Hematopoietic multipotent progenitor cell treated with erythropoietin and hydrocortisone succinate and interleukin-3 and kit ligand, for 15 days (in vitro differentiated cells): ENCODE measurements at places on chromosomes 11 and 22.

GRCh38 chr11:122732342-122733315, 77.1 kb downstream of the UBASH3B start:
- DNase-seq: no peak

- no peak for DNase-seq
Measured at GRCh38 chr11:128720522-128720985, 26.7 kb downstream of the FLI1 start.

GRCh38 chr11:57787920-57788702, 26.5 kb downstream of the CTNND1 start:
- DNase-seq: no peak

DNA sequence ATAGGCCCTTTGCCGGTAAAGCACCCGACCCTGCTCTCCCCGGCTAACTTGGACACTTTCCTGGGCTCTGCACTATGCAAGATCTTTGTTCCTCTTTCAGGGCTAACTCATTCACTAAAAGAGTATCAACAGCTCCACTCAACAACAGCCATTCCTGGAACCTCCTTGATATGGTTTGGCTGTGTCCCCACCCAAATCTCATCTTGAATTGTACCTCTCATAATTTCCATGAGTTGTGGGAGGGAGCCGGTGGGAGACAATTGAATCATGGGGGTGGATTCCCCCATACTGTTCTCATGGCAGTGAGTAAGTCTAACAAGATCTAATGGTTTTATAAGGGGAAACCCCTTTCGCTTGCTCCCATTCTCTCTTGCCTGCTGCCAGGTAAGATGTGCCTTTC, 330.0 kb downstream of the TENM4 start:
- no peak for DNase-seq

DNA sequence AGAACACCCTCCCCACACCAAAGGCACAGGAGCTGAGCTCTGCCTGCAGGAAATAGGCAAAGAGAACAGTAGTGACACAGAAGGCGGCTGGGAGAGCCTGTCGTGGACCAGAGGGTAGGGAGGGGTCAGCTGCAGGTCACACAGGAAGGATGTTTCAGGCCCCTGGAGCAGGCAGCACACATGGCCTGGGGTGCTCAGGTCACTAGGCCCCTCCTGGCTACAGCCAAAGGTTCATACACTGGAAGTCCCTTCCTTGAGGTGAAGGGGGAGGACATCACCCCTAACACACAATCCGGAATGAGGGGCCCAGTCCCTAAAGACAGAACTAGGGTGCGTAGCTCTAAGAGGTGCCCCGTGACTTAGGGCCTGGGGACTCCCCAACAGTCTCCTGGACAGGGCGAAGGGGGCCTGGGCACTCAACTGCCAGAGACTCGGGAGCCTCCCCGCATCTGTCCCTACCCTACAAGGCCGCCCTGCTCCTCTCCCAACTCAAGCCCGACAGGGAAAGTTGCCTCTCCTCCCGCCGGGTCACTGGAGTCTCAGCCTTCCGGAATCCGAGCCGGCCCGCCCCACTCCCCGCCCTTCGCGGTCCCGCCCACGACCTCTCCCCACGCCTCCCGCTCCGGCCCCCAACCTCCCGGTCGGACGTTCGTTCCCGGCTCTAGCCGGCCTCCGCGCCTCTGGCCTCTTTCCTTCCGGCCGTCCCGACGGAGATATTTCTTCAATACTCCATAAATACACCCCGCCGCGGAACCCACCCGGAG, at the start of gene CYB5R2:
Gene CYB5R2 (minus strand): TSS at position 541 of the 764 bp plus-strand sequence. CDS start 675 bp downstream, outside the sequence.
- DNase-seq: no peak

DNA sequence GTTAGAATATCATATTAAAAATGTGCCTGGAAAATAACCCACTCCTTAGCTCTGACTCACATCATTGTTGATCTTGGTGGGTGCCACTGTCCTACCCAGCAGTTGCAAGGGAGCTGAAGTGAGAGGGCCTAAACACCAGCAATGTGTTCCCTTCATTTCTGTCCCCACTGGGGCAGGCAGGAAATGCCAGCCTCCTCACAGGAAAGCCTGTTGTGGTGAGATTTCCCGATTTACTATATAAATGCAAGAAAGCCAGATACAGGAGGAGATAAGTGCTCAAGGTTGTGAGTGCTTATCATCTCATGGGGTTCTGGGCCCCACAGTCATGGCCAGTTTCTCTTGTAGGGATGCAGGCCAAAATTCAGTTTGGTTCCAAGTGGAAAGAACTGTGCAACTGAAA, 15.8 kb upstream of the FLI1 start:
- no peak for DNase-seq

- DNase-seq: no peak
Measured at GRCh38 chr22:40417041-40417440, 46.6 kb downstream of the SGSM3 start.

DNA sequence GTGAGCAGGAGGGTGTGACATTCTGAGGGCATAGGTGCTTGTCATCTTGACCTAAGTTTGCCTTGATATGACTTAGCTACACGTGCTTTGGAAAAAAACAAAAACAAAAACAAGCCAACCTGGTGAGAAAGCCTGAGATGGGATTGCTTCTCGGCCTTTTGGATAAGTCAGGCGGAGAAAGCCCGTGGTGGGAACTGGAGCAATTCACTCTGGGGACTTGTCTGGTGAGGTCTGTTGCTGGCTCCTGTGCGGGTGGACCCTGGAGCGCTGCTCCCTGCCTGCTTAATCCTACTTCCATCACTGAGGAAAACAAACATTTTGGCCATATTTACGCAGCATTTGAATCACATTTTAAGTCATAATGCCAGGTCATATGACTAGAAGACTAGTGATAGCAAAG, 100.3 kb downstream of the SNX19 start:
- DNase-seq: no peak

GRCh38 chr11:64868904-64869570, 9.4 kb downstream of the EHD1 start:
- DNase-seq: no peak

DNA sequence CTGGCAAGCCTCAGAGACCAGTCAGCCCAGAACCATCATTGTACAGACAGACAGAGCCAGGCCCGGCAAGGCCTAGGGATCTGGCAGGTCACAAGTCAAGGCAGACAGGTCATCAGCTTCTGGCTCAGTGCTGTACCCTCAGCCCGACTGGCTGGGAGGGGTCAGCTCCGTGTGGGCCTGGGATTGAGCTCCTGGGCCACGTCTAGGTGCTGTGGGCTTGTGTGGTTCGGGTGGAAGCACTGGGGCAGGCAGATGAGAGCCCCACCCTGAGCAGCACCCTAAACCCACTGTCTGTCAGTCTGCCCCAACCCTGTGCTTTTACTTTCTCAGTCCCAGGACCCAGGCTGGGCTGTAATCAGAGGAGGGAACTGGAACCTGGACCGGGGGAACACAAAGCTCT, 26.9 kb upstream of the P2RY2 start:
- no peak for DNase-seq

DNA sequence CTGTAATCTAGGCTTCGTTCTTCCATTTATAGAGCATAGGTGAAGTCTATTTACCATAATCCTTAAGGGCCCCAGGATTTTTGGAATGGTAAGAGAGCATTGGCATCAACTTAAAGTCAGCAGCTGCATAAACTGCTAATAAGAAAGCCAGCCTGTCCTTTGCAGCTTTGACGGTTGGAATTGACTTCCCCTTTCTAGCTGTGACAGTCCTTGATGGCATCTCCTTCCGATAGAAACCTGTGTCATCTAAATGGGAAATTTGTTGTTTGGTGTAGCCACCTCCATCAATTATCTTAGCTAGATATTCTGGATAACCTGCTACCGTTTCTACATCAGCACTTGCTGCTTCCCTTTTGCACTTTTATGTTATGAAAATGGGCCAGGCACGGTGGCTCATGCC, 58.0 kb upstream of the GLYATL1B start:
- no peak for DNase-seq

DNA sequence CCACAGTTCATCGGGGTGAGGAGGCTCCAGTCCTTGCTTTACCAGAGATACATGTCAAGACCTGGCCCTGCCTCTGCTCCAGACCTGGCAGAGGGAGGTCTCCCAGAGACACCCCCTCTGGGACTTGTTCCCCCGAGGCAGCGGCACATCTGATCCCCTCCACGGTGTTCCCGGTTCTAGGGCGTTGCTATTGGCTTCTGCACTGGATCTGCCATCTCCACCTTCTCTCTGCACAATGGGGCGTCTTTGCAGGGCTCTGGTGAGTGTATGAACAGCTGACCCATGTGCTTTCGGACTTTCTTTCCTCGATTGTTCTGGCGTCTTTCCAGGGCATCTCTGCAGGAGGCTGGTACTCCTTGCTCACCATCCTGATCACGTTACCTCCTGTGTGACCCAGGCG, 930.4 kb downstream of the TBC1D22A start:
- DNase-seq: no peak

DNA sequence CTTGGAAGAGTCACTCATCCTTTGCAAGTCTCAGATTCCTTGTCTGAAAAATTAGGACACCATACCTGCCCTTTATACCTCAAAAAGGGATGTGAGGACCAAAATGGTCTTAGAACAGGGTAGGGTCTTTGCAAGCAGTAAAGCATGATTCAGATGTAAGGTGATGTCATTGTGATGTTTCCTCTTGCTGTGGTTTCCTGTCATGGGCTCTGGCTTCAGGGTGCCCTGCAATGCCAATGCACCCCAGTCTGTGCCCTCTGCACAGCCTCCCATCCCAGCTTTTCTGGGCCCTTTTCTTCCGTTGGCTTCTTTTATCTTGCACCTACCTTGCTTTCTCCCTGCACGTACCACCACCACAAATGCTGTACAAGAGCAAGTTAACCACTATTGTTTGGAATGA, 87.8 kb upstream of the NNMT start:
- no peak for DNase-seq

GRCh38 chr11:2175659-2176058, 4.0 kb upstream of the TH start:
- DNase-seq: no peak

DNA sequence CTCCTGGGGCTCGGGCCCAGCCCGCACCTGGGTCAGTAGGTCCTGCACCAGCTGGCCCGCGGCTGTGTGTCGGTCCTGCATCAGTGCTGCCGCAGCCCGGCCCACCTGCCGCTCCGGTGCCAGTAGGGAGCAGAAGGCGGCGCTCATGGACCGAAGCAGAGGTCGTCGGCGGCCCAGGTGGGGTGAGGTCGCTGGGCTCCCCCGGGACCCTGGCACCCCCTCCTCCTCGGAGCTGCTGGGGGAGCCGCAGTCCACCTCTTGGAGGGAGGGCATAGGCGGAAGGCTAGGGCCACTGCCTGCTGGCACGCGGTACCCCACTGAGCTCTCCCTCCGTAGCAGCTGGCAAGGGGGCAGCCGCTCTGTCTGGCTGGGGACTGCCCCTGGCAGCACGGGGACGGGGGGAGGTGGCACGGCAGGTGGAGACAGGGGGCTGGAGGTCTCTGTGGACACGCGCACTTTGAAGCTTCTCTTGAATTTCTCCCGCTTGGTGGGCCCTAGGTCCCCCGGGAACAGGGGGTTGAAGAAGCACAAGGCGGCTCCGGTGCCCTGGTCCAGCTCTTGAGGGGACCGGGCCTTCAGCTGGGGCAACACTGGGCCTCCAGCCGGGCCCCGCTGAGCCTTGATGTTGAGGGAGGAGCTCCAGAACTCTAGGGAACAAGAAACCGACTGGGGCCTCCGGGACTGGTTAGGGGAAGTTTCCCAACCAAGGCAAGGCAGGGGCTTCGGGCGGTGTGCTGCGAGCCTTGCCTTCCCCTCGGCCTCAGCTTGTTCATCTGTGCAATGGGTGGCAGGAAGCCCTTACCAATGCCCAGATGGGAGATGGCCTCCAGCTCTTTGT, 1.4 kb downstream of the RIN1 start:
- no peak for DNase-seq

DNA sequence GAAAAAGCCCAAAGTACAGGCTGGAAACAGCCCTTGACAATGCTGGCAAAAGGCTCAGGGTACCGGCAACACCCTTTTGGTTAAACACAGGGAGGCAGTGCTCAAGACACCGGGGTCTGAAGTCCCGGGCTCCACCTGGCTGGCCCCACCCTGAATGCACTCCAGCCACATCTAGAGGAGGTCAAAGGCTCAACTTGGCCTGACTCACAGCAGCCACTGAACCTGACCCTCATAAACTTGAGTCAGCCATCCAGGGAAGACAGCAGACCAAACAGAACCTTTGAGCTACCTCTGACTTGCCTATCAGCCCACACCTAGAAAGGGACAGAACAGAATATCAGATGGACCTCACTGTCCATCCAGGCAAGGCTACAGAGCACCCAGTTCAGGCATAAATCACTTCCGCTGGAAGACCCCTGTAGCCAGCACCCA, 3.8 kb downstream of the CFL1 start:
- no peak for DNase-seq

DNA sequence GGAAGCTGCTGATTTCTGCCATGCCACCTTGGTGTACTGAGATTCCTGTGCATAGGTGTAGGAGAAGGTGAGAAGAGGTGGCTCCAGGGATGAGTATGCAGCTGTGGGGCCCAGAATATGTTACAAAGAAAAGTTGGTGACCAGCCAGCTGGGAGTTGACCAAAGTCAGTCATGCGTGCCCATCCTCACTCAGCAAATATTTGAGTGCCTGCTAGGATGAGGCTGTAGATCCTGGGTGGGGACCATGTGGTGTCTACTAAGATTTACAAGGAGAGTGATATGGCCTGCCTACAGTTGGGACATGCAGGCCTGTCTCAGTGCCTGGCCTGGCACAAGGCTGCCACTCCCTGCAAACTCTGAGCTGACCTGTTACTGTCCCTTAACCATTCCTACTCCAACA, 19.4 kb downstream of the RNF185 start:
- DNase-seq: no peak

- peak; percentile 82 for DNase-seq
Measured at GRCh38 chr11:120340529-120340928, 4.3 kb downstream of the ARHGEF12 start.

DNA sequence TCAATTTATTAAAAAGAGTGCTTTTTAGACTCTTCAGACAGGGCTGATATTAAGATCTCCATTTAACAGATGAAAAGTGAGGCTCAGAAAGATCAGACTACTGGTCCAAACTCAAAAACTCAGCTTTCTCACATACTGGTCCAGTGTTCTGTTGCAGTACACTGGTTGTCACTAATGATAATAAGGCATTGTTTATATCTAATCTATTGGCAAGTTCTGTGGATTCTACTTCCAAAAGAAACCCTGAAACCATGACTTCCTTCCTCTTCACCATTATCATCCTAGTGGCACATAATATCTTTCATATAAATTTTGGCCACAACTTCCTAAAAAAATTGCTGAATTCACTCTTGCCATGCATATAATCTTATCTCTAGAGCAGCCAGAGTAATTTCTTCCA, 36.9 kb downstream of the F2 start:
- no peak for DNase-seq

DNA sequence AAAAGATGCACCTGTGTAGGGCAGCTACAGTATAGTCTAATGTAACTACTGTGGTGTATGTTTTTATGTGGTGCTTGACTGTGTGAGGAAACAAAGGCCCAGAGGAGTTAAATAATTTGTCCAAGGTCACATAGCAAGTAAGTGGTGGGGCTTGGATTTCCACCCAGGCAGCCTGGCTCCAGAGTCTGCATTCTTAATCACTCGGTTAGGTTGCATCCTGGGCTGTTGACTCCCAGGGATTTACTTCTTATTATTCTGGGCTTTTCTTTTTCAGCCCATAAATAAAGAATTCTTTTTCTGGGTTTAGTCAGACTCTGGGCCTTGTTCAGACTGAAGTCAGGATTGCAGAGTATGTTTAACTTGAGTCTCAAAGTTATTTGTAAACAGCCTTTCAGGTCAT, 82.1 kb downstream of the ARHGAP42 start:
- DNase-seq: no peak
